ENCODE measurements at places on chromosomes 12 and 14. TPM values are rescaled to one million over a fixed set of nuclear protein-coding genes. Genes with fewer than 3 reads are reported as not detected.

Gene PLCZ1
- total RNA-seq = not detected

Gene B4GALNT3
- total RNA-seq = 6.4 TPM

GRCh38 chr12:4855121-4855924 lies 54.4 kb upstream of the KCNA1 start:
- H3K27me3 ChIP-seq = no peaks in the 10 kb centered on the region
- no peak overlapping the region for H3K4me3 ChIP-seq
- no peak overlapping the region for H3K27ac ChIP-seq
- peak; percentile 67 for DNase-seq

DNA sequence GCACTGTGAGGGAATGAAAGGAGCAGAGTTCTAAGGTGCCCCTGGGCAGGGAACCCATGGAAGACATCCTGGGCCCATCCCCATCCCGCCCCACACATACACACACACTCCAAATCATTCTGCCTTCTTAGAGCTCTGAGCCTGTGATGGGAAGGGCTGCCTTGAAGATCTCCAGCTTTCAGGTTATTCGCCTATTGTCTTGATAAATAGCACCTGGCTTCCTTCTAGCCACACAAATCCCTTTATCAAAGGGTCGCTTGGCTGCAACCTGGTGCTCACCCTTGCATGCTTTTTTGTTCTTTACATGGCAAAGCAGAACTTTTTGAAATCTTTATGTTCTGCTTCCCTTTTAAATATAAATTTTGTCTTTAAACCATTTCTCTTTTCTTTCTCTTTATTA lies 112.2 kb upstream of the TMTC1 start:
- no peak overlapping the region for H3K27ac ChIP-seq
- no peak overlapping the region for H3K4me3 ChIP-seq
- no peaks in the 10 kb centered on the region for H3K27me3 ChIP-seq
- H3K4me1 ChIP-seq = no peaks in the 10 kb centered on the region
- no peak for DNase-seq
- H3K36me3 ChIP-seq = no peaks in the 10 kb centered on the region
